ENCODE measurements at places on chromosomes 2 and 18. TPM values are rescaled to one million over a fixed set of nuclear protein-coding genes. Genes with fewer than 3 reads are reported as not detected.

The AMER3 gene
- not detected for polyA plus RNA-seq

DNA sequence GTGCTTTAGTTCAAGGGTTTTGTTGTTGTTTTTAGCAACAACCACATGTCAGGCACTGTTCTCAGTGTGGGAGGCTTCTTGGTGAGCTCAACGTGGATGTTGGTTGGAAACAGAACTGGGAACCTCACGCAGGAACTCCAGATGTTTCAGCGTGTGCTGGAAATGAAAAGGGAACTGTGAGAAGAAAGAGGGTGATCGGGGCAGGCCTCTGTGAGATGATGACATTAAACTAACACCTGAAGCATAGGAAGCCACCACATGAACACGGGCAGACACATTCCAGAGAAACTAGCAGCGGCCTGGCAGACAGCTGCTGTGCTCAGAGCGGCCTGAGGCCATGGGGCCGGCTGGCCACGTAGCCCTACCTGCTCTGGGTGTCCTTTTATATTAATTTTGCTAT is 66.4 kb downstream of the COA5 start:
- DNase-seq, result no peak

- DNase-seq, result peak; percentile 23
These were observed 89.2 kb downstream of the SH3RF3 start for GRCh38 chr2:109218087-109218791.

DNA sequence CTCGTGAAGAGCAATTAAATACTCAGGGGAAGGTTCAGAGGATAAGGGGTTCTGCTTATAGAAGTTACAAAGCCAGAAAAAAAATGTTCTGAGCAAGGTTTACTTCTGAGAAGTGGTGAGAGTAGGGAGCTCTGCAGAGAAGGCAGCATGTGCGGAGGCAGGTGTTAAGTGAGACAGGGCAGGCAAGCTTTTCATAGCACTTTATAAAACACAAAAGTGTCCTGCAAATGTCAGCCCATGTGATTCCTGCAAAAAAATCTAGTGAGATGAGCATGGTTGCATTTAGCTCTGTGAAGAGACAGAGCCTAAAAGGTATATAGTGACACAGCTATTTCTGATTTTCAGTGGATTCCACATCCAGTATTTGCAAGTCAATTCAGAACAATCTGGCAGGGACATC is 223.8 kb upstream of the SYT4 start:
- DNase-seq, result no peak

GRCh38 chr18:47253101-47253654 is 1.7 kb upstream of the SKOR2 start:
- no peak for DNase-seq
